C1 segment of cervical spinal cord (tissue), 14 donors: ENCODE measurements at places on chromosomes 2 and 18.

GRCh38 chr2:65388051-65388531 is 44.3 kb downstream of the SPRED2 start:
- DNase-seq = no peak

DNA sequence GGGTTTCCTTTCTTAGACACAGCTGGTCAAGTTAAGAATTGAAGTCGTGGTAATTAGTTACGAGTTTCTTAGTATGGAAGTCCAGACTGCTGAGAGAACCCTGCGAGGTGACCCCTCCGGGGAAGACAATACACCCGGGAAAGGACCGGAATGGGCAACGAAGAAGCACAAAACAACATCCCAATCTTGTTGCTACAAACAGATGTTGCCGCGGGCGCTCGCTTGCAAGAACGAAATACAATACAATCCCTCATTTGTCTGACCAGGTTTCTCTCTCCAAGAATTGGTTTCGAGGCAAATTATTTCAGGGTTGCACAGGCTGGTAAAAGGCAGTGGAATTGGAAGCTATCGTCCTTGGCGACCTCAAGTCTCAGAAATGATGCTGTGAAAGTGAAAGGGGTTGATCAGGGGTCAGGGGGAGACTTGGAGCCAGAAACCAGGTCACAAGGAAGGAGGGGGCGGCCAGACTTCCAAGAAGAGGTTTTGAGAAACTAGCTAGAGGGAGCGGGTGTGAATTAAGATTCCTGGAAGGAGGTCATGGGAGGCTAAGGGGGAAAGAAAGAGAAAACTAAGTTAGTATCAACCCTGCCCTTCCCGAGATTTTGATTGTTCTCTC is 401.9 kb downstream of the HRH4 start:
- DNase-seq = no peak

GRCh38 chr2:198100346-198100745 is 296.0 kb downstream of the PLCL1 start:
- DNase-seq = no peak

DNA sequence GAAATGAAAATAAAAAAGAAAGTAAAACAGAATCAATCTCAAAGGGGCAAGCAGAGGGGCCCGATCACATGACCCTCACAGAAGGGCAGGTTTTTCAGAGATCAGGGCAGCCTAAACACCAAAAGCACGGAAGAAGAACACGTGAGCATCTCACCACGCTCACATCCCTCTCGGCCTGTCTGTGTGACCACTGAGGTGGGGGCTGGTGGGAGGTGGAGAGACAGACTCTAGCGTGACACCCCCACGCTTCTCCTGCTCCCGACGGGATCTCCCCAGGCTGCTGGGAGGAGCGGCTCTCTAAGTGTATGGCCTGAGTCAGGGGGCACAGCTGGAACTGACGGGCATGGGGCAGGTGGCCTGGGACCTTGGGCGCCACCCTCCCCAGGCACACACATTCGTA is 23.5 kb upstream of the MTERF4 start:
- no peak for DNase-seq

DNA sequence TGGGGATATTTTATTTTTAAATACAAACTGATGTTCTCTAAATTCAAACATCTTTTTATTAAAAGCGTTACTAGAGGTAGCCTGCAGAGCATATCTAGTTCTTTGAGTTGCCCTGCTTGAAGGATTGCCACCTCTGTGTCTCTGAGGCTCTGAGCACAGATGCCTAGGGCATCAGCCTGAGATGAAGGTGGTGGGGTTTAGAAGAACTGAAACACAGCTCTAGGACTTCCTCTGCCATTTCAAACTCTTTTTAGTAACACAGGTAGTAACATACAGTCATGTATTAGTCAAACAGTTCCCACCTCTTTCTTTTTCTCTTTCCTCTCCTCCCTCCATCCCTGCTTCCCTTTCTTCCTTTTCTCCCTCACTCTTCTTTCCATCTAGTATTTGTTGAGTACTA is 57.6 kb downstream of the TTC21B start:
- DNase-seq = no peak

DNA sequence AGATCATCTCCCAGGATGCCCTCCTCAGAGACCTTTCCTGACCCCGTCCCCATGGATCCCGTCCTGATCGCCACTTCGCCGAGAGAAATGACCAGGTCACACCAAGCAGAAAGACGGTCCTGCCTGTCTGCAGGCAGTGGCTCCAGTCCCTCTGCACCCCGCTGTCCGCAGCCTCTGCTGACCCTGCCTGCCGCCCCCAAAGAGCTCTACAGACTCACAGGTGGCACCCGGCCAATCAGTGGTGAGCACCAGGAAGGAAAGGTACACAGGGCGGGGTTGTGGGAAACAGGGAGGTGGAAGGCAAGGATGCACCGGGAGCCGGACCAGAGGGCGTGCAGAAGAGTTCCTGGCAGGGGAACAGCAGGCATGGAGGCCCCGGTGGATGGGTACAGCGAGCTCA is 94.8 kb downstream of the NDUFA10 start:
- DNase-seq = no peak

DNA sequence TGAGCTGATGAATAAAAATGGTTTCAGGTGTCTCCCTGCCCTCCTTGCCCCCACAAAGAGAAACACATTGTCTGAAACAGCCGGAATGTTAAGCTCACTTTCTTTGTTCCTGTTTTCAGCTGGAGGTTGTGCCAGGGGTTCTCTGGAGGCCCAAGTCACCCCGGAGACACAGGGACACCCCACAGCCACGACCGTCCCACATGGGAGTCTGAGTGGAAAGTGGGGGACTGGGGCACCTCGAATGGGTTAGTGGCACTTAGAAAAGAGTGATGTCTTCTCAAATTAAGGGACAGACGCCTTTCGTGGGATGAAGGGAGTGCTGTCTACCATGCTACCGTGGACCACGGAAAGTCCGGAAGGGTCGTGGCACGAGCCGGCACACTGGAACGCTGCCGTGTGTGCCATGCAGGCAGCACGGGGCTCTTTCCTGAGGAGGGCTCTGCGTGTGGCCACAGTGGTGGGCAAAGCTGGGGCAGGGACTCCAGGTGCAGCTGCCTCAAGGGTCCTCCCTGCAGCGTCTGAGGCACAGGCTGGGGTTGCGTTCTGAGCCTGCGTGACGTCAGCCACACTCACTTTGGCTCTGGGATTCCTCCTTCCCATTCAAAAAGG is 39.4 kb upstream of the CTDP1 start:
- DNase-seq = no peak
